ENCODE measurements at places on chromosomes 4 and X.

GRCh38 chr4:186472948-186473347, 82.4 kb downstream of the MTNR1A start:
- no peak for DNase-seq

DNA sequence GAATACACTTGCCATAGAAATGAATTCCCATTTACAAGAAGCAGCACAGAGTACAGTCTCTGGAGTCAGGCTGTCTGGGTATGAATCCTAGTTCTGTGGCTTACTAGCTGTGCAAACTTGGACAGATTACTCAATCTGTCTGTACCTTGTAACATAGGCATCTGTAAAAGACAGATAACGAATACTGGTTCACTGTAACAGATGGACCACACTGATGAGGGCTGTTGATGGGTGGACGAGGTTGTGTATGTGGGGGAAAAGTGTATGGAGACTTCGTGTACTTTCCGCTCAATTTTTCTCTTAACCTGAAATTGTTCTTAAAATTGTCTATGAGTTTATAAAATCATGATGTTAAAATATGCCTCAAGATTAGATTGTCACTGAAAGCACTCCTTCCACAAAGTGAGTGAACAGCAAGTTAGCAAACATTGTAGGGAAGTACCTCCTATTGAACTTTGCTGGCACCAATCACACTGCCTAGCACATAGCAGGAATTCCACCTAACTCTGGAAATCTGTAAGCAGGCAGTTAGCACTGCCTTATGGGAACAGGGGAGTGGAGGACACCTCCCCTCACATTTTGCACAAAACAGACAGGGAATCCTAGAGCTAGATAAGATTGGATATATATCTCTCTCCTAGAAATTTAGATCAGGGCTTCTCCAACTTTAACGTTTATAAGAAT, 6.5 kb upstream of the EXOSC9 start:
- DNase-seq = no peak

DNA sequence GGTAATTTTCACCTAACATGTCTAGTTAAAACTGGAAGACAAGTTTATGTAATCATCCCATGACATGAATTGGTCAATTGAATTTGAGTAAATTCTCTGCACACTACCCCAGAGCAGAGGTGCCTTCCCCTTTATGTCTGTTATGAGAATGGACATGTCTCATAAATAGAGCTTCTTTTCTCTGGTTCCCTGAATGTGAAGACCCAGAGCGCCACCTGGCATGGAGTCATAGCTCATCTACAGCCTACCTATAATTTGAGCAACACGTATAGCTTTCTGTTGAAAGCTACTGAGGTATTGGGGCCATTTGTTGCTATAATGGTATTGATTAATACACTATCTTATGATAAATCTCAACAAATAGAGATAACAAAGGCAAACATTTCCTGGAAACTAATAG, 626.5 kb upstream of the GALNTL6 start:
- no peak for DNase-seq

GRCh38 chrX:47587091-47587891, 5.1 kb downstream of the TIMP1 start:
- DNase-seq = no peak

- no peak for DNase-seq
These were observed 20.4 kb upstream of the FBXW7 start for GRCh38 chr4:152556283-152556682.

- DNase-seq = no peak
These were observed 85.9 kb downstream of the OTC start for GRCh38 chrX:38438321-38438720.

DNA sequence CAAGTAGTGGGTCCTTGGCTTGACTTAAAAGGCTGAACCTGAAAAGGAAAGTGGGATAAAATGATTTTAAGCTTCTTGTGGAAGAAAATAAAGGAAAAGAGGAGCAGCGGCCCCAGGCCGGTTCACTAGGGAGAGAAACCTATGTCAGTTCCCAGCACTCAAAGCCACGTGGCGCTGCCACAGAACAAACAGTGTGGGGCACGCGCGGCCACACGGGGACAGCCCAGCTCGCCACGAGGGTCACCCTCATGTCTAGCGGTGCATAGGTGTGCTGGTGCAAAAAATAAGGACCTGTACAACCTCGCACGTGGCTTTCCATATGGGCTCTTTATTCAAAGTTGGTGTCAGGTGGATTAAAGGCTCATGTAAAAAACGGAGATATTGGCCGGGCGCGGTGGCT, 17.1 kb downstream of the MSANTD1 start:
- no peak for DNase-seq

DNA sequence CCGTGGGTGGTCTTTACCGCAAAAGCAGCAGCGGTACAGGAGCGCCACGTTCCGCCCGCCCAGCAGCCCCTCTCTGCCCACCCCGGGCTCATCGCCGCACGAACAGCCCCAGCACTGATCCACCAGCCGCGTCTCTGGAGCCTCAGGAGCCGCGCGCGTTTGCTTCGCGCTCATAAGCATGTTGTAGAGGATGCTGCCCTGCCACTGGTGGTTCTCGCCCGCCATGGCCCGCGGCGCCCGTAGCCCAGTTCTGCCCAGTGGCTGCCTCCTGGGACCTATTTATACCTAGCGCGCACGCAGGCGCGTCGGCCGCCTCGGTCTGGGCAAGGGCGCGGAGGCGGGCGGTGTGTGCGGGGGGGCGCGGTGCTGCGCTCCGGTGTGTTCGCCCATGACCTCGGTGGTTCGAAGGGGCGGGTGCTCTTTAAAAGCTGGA, at the start of gene NR0B1:
TSS of gene NR0B1 (minus strand) at position 252 of the 433 bp plus-strand sequence. CDS start at position 225, 27 bp downstream.
- DNase-seq = no peak

GRCh38 chr4:112381996-112382692, 85.0 kb downstream of the ALPK1 start:
- no peak for DNase-seq

- DNase-seq = no peak
These were observed 179.9 kb upstream of the PPP3CA start for GRCh38 chr4:101527188-101527587.

DNA sequence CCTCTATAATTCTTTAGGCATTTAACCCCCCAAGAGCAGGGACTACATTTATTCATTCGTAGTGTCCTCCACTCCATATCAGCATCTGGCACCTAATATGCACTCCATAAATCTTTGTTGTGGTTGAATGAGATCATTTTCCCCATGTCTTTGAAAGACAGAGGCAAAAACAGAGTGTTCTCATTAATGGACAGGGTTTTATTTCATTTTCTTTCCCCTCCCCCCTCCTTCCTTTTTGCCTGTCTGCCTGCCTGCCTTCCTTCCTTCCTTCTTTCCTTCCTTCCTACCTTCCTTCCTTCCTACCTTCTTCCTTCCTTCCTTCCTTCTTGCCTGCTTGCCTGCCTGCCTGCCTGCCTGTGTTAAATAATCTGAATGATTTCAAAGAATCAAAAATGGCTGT, 83.2 kb downstream of the SHROOM3 start:
- DNase-seq = no peak
